ENCODE measurements at places on chromosomes 11 and 22.

DNA sequence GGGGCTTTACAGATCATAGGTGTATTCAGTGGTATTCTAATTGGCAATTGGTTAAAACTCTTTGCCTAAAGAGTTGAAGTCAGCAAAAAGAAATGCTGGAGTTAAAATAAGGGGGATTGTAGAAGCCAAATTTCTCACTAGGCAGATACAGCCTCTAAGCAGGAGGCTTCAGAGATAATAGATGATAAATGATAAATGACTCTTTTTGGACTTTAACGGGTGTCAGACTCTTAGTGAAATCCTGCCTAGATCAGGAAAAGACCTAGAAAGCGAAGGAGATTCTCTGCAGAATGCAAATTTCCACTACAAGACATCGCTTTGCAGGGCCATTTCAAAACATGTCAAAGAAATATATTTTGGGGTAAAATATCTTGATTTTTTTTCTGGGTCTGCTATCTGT is 182.8 kb downstream of the FAM76B start:
- DNase-seq = no peak

DNA sequence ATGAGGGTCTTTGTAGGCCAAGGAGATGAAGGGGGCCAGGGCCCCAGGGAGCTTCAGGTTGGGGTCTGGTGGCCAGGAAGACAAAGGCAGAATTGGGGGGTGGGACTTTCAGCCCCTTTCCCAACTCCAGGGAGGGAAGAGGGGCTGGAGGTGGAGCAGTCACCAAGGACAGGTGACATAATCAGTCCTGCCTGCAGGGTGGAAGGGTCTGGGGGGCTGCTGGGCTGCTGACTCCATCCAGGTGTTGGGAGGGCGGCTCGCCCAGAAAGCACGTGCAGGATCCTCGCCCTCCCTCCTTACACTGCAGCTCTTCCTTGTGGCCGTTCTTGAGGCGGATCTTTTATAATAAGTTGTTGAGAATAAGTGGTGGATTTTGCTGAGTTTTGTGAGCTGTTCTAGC is 1491.1 kb downstream of the TBC1D22A start:
- DNase-seq = no peak

GRCh38 chr11:111776398-111777093 is 10.4 kb upstream of the PPP2R1B start:
- no peak for DNase-seq

DNA sequence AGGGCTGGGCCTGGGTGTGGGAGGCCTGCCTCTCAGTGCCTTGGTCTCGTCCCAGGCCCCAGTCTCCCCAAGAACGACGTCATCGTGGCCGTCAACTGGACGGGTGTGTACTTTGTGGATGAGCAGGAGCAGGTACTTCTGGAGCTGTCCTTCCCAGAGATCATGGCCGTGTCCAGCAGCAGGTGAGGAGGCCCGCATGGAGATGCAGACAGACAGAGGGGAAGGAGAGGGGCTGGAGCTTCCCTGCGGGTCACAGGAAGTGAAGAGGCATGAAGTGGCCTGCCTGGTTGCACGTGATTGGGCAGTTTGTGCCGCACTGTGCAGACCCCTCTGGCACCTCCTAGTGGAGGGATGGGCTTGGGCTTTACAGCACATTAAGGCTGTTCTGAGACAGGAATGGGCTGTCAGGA is 70.4 kb downstream of the MYO7A start:
- DNase-seq = peak; percentile 32

GRCh38 chr11:131409345-131409744 is 38.9 kb downstream of the NTM start:
- DNase-seq = no peak

- no peak for DNase-seq
Measured at GRCh38 chr22:49448526-49448925, 379.1 kb downstream of the BRD1 start.

DNA sequence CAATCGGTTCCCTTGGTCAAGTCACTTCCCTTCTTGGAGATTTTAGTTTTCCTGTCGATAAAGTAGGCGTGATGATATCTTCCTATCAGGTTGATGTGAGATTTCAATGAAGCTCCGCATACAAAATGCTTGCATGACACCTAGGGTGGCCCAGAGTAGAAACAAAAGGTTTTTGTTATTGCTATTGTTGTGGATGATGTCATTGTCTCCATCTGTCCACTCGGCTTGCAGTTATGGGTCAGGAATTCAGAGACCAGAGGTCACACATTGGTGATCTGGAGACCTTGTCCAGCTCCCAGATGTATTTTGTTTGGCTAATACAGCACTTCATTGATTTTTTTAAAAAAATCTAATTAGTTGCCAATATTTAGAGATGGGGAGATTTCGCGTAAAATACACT is 382.1 kb downstream of the MN1 start:
- DNase-seq = no peak

- DNase-seq = no peak
Measured at GRCh38 chr22:23286296-23286695, 106.0 kb downstream of the BCR start.

DNA sequence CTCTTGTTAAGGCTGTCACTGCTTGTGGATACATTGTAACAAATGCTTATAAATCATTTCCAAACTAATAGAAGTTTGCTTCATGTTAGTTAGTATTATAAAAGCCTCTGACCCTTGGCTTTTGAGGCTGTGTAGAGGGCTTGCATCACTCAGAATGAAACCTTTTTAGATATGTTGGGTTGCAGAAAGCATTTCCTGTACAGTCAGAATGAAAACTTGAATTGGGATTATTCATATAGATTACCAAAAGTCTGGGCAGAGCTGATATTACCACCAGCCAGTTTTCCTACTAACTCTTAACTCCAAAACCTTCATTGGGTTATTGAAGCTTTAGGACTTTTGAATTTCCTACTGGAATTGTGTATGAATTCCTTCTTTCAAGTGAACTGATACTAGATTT is 12.0 kb downstream of the KMT2A start:
- no peak for DNase-seq

DNA sequence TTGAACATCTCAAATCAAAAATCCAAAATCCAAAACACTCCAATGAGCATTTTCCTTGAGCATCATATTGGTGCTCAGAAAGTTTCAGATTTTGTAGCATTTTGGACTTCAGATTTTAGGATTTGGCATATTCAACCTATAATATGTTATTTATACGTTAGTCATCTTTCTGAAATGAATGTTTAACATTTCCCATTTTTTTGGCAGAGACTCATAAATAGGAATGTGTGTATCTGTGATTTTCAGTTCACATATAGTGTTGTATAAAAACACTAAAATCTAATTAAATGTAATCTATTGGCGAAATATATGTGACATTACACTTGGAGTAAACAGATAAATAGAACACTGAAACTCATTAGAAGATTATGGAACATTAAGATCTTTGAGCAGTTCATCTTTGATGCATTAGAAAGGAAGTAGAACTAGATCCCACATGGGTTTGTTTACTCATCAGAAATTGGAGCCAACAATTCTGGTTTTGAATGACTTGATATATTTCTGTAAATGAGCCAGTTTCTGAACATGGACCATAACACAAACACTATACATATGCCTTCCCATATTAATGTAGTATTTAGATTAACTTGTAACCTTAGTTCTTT is 153.1 kb downstream of the UVRAG start:
- DNase-seq = no peak

DNA sequence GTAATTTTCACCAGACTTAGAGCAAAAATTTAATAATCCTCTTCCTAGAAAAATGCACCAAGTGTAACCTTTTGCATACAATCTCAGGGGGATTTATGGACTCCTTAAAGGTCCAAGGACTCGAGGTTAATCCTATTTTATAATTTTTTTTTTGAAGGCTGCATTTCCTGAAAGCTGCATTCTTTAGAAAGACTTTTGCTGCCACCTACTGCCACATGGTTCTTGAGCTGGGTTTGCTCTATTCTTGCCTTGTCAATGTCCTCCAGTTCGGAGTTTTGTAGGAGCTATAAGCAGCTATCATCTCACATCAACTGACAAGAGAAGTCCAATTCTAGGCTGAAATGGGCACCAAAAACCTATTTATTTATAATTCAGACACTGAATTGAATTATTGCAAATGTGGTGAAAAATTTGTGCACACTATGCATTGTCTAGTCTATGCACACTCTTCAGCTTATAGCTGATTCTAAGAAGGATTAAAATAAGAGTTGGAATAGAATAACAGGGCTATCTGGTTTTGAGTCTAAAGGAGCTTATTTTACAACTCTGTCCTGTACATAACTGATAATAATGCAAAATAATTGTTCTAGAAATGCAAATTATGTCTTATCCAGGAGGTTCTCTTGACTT is 31.3 kb downstream of the TRAF6 start:
- DNase-seq = no peak

DNA sequence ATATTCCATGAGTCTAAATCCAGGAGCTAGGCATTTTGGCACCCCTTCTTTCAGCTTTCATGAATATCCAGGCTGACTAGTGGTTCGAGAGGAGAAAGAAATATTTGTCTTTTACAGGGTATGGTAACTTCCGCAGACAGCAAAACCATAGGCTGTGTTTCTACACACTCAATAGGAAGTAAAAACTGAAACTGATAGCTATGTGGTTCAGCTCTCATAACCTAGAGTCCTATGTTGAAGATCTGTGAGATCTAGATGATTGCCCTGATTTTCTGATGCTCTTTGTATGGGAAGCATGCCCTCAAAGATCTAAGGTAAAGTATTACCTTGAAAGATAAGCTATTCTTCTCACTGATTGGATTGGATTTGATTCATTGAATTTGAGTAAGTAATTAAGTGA is 118.3 kb downstream of the CD44 start:
- DNase-seq = no peak

DNA sequence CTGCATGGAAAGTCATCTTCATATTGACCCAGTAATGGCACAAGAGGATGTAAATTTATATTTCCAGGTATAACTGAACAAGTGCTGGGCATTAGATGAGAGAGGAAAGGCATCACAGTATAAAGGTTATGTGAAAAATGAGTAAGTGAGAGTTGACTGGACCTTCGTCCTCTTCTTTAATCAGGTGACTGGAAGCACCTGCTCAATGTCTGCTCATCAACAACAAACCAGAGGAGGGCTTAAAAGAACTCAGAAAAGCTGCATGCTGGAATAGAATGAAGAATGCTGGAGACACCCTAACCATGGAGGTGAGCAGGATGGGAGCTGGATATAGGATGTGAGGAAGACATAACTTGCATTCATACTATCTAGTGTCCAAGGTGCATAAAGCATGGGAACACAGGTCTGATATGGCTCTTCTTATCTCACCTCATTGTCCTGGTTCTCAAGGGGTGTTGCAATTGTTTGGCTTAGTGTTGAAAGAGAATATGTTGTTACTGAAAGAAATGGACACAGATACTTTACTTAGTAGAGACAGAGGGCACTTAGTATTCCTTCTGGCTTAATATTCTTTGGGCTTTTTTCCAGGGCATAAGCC is 7.3 kb upstream of the SLC22A9 start:
- no peak for DNase-seq

- no peak for DNase-seq
Measured at GRCh38 chr11:62965574-62965973, 19.2 kb downstream of the SLC22A6 start.

DNA sequence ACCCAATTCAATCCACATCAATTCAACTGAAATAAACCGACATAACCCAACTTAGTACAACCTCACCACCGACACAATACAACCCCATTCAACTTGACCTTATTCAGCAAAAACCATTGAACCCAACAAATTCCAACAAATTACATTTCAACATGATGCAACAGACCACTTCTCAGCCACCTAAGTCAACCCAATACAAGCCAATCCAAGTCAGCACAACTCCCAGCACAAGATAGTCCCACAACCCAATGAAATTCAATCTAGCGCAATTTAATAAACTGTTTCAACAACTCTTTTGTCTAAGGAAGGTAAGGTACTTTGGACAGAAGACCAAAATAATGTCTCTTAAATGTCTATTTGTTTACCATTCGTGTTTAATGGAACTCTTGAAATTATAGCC is 226.0 kb downstream of the MIAT start:
- DNase-seq = no peak

DNA sequence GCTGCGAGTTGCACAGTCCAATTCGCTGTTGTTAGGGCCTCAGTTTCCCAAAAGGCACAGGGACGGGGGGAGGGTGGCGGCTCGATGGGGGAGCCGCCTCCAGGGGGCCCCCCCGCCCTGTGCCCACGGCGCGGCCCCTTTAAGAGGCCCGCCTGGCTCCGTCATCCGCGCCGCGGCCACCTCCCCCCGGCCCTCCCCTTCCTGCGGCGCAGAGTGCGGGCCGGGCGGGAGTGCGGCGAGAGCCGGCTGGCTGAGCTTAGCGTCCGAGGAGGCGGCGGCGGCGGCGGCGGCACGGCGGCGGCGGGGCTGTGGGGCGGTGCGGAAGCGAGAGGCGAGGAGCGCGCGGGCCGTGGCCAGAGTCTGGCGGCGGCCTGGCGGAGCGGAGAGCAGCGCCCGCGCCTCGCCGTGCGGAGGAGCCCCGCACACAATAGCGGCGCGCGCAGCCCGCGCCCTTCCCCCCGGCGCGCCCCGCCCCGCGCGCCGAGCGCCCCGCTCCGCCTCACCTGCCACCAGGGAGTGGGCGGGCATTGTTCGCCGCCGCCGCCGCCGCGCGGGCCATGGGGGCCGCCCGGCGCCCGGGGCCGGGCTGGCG is at the start of gene BCR:
BCR (plus strand) TSS at position 209 of the 592 bp plus-strand sequence. CDS start 452 bp downstream, outside the sequence.
- no peak for DNase-seq

- DNase-seq = no peak
Measured at GRCh38 chr11:2863276-2863618, 22.3 kb downstream of the CDKN1C start.

- DNase-seq = no peak
Measured at GRCh38 chr22:43267981-43268660, 75.1 kb downstream of the SCUBE1 start.

- DNase-seq = no peak
Measured at GRCh38 chr11:19673924-19674729, 38.5 kb upstream of the NAV2 start.

GRCh38 chr11:128804481-128804880 is 62.6 kb downstream of the KCNJ1 start:
- DNase-seq = no peak

DNA sequence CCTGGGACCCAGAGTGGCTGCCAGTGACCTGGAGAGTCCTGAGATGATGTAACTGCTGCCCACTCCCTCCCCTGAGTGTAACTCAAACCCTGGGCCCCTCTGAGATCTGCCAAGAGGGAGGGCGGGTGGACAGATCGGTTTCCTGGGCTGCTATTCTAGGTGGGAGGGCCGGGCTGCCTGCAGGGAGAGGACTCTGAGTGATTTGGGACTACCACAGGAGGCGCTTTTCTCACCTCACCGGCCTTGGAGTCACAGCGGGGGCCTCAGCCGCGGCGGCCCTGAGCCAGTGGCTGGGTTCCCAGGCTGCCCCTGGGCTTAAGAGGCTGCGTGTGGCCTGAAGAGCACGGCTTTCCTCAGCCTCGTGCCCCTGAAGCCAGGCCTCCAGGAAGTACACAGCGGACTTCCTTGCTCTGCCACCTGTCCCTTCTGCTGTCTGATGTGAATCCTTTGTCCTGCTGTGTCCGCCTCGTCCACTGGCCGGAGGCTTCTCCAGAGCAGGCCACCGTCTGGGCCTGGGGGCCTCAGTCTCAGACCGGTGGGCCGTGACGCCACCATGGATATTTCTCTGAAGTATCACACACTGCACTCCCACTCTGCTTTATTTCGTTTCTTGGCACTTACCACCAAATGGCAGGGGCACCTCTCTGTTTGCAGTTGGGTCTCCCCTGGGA is 11.5 kb downstream of the RELT start:
- no peak for DNase-seq
